ENCODE measurements at places on chromosomes 6 and 20.
A peak's percentile ranks its signal among the peaks of the same experiment; 100 is the strongest.

- DNase-seq, result peak; percentile 47
Observed at GRCh38 chr6:41546475-41546865, 289 bp downstream of the FOXP4 start.

DNA sequence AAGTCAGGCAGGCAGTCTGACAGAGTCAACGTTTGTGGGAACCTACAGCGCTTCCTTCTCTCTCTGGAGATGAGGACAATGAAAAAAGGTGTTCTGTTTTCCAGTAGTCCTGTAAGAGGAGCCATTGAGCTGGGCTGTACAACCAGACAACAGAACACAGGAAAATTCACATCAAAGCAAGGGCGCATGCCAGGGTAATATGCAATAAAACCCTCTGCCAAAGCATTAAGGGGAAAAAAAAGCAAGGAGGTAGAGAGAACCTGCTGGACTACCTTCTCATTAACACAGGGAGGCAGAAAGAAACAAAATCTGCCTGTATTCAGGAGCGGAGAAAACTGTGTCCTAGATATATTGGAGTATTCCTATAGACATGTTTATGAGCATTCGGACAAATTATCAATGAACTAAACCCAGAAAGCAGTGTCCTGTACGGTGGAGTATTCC lies 1.3 kb downstream of the RNF24 start:
- DNase-seq, result no peak

GRCh38 chr6:25537349-25538018 lies 114.5 kb upstream of the SCGN start:
- DNase-seq, result no peak

GRCh38 chr20:33790566-33790965 lies 20.6 kb upstream of the CHMP4B start:
- no peak for DNase-seq

DNA sequence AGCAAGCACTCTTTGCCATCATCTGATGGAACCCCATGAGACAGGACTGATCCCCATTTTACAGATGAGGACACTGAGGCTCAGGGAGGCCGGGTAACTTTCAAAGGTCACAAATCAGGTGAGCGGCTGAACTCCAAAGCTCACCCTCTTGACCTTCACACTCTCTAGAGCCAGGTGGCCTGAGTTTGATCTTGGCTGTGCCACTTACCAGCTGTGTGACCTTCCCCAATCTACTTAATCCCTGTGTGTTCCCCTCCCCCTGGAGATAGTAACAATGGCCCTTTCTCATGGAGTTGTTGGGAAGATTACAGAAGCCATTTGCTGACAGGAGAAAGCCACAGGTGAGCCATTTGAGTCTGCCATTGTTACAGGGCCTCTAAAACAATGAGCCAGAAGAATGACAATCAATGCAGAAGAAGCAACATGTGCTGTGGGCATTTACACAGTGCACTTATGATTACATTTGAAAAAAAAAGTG lies 34.5 kb downstream of the BMP7 start:
- no peak for DNase-seq

All from SW 1271 (cell line).